Neuronal stem cell (in vitro differentiated cells): ENCODE measurements at places on chromosomes 3 and 15.
A peak's percentile ranks its signal among the peaks of the same experiment; 100 is the strongest.

DNA sequence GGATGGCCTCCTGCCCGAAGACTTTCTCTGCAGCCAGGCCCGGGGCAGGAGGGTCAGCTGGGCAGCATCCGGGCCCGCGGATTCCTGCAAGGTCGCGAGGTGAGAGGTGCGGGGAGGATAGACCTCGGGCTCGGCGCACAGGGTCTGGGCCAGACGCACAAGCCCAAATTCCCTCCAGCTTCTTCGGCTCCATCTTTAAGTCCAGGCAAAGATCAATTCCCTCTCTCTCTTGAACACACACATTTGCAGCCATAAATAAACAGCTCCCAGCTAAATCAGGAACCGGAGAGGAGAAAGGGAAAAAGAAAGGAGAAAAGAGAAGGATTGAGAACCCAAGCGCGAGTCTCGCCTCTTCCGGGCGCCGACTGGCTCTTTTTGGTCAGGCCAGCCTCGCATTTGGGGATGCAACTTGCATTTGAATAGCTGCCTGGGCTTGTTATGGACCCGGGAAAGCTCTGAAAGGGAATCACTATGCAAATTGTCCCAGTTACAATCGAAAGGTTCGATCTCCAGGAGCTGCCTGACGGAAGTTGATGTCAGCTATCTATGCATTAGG lies 14.5 kb upstream of the ONECUT1 start:
- peak; percentile 32 for DNase-seq

DNA sequence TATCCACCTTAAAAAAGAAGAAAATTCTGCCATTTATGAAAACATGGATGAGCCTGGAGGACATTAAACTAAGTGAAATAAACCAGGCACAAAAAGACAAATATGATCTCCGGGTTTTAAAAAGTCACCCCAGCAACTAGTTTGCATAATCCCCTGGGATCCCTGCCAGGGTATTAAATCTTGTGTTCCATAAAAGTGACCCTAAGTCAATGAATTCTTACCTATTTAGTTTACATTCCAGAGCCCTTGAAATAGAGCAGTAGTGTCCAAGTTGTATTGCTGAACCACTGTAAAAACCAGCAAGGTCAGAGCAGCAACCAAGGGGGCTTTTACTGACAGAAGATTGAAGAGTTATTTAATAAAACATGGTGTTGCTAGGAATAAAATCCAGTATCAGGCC lies 716.8 kb upstream of the BCHE start:
- DNase-seq = no peak

DNA sequence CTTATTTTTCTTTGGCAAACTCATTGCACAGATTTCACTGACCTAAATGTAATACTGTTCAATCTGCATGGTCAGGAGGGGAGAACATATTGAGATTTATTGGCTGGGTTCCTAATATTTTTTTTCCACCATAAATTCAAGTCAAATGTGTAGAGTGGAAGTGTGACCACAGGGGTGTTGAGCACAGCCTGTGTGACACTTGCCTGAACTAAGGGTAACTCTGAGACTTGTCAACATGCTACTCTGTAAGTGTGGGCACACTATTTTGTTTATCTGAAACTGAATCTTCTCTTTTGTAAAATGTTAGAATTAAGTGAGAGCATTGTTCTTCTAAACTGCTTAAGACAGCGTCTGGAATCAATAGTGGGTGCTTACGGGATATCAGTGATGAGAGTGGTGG lies 516.2 kb downstream of the GRM7 start:
- DNase-seq = no peak

- DNase-seq = peak; percentile 59
These were observed 650 bp downstream of the PYGO1 start for GRCh38 chr15:55587321-55588069.

DNA sequence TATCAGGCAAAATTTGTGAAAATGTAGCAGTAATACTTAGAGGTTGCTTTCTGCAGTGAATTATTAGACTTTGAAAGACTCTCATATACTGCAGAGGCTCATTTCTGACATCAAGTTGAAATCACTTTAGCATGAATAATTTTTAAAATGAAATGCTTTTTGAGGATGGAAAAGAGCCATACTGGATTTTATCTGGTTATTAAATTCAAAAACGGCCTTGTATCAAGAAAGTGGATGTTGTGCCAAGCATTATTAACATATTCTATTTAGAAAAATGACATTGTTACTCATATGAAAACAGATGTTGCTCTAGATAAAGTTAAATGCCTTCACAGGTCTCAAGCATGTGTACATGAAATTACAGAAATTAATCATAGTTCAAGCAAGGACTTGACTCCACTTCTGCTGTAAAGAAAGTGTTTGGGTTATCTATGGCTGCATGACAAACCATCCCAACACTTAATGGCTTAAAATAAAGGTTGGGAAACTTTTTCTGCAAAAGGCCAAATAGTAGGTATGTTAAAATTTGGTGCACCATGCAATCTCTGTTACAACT lies 64.5 kb upstream of the ZNF280D start:
- no peak for DNase-seq

DNA sequence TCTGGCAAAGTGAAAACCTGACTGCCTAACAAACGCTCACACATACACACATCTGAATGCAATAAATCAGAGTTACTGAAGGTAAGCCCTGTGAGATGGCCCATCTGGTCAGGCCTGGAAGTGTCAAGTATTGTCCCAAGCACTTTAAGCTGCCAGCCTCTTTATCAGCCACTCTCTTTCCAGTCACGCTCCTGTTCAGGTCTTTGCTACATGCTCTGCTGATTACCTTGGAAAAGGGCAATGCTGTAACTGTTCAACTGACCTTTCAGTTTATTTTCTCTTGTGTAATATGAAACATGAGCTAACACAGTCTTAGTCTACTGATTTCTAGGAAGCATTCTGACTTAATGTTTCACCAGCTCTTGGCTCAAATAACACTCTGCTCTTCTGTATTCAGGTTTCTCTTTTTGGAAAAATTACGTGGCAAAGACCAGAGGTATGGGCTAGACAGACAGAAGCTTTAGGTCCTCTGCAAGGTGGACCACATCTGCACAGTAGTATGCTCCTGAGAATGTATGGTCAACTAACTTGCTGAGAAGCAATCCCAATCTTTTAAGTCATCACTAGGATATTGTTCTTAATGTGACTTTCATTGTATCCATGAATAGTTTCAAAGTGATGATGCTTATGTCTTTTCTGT lies 44.5 kb downstream of the GBE1 start:
- no peak for DNase-seq

DNA sequence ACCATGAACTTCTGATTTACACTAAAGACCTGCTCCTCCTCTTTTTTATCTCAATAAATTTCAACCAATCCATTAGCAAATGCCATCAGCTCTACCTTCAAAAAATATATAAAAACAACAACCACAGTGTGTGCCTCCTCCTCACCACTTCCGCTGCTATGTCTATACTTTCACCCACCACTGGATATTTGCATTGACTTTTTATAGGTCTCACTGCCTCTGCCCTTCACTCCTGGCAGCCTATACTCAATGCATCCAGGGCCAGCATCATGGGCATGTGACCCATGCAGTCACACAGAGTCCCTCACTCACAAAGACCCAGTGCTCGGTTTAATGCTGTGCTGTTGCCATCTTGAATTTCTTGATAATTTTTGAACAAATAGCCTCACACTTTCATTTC lies 53.5 kb upstream of the CCDC54 start:
- DNase-seq = no peak

DNA sequence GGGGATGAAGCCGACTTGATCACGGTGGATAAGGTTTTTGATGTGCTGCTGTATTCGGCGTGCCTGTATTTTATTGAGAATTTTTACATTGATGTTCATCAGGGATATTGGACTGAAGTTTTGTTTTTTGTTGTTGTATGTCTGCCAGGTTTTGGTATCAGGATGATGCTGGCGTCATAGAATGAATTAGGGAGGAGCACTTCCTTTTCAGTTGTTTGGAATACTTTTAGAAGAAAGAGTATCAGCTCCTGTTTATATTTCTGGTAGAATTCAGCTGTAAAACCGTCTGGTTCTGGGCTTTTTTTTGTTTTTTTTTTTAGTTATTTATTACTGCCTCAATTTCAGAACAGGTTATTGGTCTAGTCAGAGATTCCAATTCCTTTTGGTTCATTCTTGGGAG lies 93.7 kb downstream of the SLC25A26 start:
- DNase-seq = no peak

DNA sequence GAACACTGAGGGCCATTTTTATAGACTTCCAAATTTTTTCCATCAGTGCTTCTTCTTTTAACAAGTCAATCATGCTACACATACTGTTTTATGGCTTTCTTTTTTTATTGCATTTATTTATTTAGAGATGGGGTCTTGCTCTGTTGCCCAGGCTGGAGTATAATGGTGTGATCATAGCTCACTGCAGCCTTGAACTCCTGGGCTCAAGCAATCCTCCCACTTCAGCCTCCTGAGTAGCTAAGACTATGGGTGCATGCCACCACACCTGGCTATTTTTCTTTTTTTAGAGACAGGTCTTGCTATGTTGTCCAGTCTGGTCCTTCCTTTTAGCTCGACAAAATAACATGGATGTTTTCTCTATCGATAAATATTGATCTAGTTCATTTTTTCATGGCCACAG lies 425.8 kb upstream of the WNT5A start:
- no peak for DNase-seq

DNA sequence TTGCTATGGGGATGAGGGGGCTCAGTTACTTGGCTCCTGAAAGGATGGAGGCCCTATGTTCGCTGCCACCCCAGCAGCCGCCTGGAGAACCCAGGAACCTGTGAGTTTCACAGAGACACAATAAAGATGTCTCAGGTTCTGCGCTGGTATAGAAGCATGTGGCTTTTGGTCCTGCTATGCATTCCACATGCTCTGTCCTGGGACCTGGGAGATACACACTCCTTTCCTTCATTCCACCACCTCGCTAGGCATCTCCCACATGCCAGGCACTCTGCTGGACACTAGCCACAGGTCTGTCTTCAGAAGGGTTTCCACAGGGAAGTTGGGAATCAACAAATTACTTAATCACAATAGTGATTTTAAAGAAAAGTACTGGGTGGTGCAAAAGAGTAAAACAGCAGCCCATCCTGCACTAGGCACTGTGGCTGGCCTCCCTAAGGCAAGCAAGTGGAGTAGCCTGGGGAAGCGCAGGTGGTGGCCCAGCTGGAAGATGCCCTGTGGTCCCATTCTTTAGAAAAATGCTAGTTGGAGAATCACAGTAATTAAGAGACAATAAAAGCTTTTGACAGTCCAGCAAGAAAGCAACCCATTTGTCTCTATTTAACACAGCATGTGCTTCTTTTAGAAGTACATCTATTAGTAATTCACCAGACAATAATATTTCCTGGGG lies 408.9 kb upstream of the WNT5A start:
- no peak for DNase-seq

DNA sequence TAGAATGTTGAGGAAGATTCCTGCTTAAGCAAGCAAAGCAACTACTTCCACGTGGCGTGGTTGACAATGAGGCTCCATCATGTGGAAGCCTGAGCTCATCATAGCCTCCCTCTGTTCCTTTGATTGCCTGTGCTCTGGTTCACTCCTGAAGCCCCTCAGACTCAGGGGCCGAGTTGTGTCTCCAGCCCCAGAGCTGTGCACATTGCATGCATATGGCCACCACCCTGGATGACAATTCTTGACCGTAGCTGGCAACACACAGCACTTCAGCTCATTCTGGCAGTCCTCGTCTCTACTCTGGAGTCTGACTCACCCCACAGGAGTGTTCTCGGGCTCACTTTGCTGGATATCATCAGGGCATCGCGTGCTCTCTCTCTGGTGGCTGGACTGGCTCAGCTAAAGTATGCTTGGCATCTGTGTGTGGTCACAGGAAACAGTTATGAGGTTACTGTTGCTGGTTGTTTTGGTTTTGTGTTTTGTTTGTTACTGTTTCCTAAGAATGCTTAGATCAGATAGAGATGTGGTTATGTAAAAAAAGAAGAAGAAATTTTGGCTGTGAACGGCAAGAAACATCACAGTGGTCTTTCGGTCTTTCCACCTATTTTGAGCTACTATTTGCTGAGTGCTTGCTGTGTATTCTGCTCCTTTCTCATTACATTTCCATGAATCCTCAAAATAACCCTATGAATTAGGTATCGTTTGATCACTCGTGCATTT lies 41.6 kb upstream of the MRPS22 start:
- DNase-seq = no peak

DNA sequence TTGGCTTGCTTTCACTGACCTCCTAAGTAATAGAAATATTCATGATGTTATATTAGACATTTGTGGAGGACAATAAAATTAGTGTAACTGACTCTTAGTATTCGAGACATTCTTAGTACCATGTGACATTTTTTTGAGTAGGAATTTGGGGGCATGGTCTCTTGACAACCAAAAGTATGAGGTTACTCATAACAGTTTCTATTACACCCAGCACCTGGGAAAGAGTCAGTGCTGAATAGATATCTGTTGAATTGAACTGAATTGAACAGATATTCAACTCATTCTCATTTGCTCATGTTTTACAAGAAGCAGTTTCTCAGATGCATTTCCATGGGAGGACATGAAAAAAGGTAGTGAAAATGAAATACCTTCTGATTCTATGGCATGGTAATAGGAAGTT lies 84.4 kb downstream of the CMSS1 start:
- no peak for DNase-seq

DNA sequence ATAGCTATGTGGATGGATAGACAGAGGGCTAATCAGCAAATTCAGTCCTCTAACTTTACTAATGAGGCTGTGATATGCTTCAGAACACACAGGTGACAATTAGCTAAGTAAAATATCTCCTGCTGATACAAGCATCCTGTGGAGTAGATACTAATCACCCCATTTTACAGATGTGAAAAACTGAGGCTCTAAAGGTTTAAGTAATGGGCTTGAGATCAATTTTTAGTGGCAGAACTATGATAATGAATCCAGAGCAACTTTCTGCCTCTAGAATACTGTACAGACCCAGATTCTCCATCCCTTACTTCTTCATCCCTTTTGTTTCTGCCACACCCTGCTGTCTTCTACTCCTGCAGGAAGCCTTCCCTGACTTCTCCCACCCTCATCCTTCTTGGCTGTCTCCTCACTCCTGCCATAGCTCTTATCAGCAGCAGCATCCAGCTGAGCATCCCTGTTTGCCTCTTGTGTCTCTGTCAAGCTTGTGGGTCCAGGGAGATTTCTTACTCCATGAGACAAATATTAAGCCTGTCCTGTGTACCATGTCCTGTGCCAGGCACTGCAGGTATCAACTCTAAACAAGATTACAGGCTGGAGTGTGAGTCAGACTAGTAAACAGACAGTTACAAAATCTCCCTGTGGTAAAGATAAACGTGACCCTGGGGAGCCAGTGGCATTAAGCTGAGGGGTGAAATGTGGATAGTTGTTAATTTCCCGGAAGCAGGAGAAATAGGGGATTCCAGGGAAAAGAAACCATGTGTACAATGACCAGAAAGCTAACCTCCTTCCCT lies 39.2 kb downstream of the SLC6A11 start:
- DNase-seq = no peak
